Cardiac muscle cell (in vitro differentiated cells and primary cell): ENCODE measurements at places on chromosomes 2 and 18.

DNA sequence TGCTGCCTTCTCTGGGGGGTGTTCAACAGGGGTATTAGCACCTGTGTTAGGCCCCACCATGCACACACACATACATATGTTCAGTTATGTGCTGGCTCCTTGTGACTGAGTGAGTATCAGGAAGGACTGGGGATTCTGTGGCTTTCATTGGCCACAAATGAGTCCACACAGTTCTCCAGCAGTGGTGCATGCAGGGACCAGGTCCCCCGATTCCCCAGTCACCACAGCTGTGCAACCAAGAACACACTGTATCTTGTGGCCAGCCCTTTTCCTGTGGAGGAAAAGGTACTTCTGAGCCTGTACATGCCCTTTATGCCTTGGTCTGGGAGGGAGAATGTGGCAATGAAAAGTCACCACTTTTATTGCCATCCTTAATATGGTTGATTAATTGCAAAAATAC lies 74.9 kb upstream of the KLF7 start:
- H3K27me3 ChIP-seq = no peaks in the 10 kb centered on the region
- peaks cover 4% of the 10 kb centered on the region for H3K4me1 ChIP-seq
- H3K4me3 ChIP-seq = no peak overlapping the region
- H3K27ac ChIP-seq = no peak overlapping the region

GRCh38 chr2:202269585-202269984 lies 4.0 kb downstream of the NOP58 start:
- no peaks in the 10 kb centered on the region for H3K27me3 ChIP-seq
- H3K4me1 ChIP-seq = peaks cover 5% of the 10 kb centered on the region
- peaks cover 3% of the 10 kb centered on the region for H3K36me3 ChIP-seq
- H3K27ac ChIP-seq = peak overlapping the region; percentile 20
- no peak overlapping the region for H3K4me3 ChIP-seq

- DNase-seq = no peak
- H3K4me3 ChIP-seq = no peak overlapping the region
- H3K27ac ChIP-seq = no peak overlapping the region
- no peaks in the 10 kb centered on the region for H3K36me3 ChIP-seq
- H3K4me1 ChIP-seq = no peaks in the 10 kb centered on the region
- no peaks in the 10 kb centered on the region for H3K27me3 ChIP-seq
These were observed 631.8 kb upstream of the RAB6C start for GRCh38 chr2:129347486-129348217.

- H3K27ac ChIP-seq = no peak overlapping the region
- peaks cover 12% of the 10 kb centered on the region for H3K4me1 ChIP-seq
- no peaks in the 10 kb centered on the region for H3K36me3 ChIP-seq
- DNase-seq = no peak
- H3K4me3 ChIP-seq = no peak overlapping the region
- H3K27me3 ChIP-seq = no peaks in the 10 kb centered on the region
These were observed 156.5 kb downstream of the COL6A3 start for GRCh38 chr2:237257471-237257951.

DNA sequence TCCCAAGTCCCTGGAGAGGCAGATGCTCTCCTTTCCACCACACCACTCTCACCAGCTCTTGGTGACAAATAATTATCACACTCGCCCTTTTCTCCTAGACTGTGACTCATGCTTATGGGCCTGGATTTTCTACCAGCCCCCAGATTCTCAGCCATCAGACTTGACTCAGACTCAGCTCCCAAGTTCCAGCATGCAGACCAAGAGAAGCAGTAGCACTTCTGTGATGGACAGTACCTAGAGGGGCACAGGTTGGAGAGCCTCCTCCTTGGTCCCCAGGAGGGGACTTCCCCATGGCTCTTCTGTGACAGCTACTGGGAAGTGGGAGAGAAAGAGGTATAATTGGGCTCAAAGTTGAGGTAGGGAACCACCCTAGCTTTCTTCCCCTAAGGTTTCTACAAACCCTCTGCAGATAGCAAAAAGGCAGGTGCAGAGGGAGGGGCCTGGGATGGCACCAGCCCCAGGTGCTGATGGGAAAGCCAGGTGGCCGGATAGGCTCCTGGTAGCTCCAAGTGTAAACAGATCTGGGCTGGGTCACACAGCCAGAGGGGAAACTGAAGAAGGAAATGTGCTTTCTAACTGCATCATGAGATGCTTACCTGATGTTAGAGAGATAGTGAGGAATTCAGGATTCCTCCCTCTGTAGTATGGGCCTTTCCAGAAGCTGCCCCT lies 4.1 kb downstream of the TCF23 start:
- no peak overlapping the region for H3K4me3 ChIP-seq
- H3K4me1 ChIP-seq = peaks cover 9% of the 10 kb centered on the region
- DNase-seq = no peak
- no peak overlapping the region for H3K27ac ChIP-seq
- no peaks in the 10 kb centered on the region for H3K36me3 ChIP-seq

DNA sequence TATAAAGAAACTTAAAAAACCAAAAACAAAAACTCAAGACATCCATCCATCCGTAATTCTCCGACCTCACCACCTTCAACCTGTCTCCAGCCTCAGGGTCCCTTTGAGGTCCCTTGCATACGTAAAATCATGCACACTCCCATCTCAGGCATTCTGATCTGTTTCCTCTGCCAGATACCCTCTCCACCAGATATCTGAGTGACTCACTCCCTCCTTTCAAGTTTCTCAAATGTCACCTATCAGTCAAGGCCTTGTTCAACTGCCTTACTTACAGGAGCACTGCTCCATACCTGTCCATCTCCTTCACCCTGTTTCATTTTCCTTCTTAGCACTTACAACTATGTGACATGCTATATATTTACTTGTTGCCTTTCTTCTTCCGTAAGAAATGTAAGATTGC lies 369.3 kb downstream of the NBAS start:
- no peak for DNase-seq
- H3K4me1 ChIP-seq = peaks cover 5% of the 10 kb centered on the region
- H3K27ac ChIP-seq = no peak overlapping the region
- no peaks in the 10 kb centered on the region for H3K36me3 ChIP-seq

GRCh38 chr2:26605195-26605998 lies 35.8 kb downstream of the CIB4 start:
- H3K27me3 ChIP-seq = no peaks in the 10 kb centered on the region
- H3K4me3 ChIP-seq = no peak overlapping the region
- H3K36me3 ChIP-seq = no peaks in the 10 kb centered on the region
- DNase-seq = peak; percentile 64

- H3K27ac ChIP-seq = no peak overlapping the region
- H3K4me3 ChIP-seq = no peak overlapping the region
- no peaks in the 10 kb centered on the region for H3K27me3 ChIP-seq
- no peak for DNase-seq
- H3K4me1 ChIP-seq = peaks cover 3% of the 10 kb centered on the region
These were observed 4.1 kb upstream of the RMP24 start for GRCh38 chr18:35968278-35968880.

- peak overlapping the region; percentile 60 for H3K4me3 ChIP-seq
- peak overlapping the region; percentile 52 for H3K27ac ChIP-seq
These were observed 4.4 kb upstream of the ZEB2 start for GRCh38 chr2:144524118-144525009.

- peaks cover 11% of the 10 kb centered on the region for H3K27me3 ChIP-seq
- no peaks in the 10 kb centered on the region for H3K4me1 ChIP-seq
- H3K4me3 ChIP-seq = no peak overlapping the region
- H3K27ac ChIP-seq = no peak overlapping the region
- H3K36me3 ChIP-seq = no peaks in the 10 kb centered on the region
These were observed 156.0 kb downstream of the TFCP2L1 start for GRCh38 chr2:121128741-121129659.

DNA sequence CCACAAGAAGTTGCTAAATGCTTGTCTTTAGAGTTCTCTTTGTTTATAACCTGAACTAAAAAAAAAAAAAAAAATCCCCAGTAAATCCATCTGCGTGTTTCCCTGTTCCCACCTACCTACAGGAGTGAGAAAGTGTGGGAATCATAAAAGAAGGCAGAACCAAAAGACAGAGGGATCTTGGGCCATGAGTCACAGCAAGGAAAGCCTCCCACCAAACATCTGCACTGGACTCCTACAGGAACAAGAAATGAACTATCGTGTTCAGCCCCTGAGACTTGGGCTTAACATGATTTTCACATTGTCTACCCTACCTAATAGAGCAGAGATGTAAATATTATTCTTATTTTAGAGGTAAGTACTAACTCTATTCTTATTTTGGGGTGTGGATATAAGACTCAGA lies 1761.2 kb upstream of the CELF4 start:
- H3K4me3 ChIP-seq = no peak overlapping the region
- no peaks in the 10 kb centered on the region for H3K27me3 ChIP-seq
- H3K27ac ChIP-seq = no peak overlapping the region
- no peaks in the 10 kb centered on the region for H3K4me1 ChIP-seq

DNA sequence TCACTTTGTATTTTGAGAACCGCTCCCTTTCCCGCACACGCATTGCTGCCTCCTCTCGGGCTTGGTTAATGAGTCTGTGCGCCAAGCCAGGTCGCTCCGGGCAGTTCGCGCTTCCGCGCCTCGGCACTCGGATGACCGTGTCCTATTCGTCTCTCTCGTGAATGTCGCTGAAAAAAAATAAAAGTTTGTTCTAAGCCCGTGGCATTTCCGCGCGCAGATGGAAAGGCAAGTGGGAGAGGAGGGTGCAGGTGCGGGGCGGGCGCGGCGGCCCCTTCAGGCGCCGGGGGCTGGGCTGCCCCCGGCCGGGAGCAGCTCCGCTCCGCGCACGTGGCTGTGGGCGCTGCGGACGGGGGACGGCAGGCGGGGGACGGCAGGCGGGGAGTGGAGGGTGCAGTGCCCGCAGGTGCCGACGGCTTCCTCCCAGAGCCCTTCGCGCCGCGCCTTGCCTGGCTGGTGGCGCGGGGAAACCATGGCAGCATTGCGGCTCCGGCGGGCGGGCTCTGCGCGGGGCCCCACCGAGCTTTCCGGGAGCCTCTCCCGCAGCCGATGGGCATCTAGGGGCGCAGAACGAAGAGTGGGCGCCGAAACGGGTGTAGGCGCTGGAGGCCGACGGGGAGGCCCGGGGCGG lies 159.6 kb upstream of the SIX2 start:
- DNase-seq = peak; percentile 47
- H3K27me3 ChIP-seq = peaks cover 99% of the 10 kb centered on the region
- peaks cover 4% of the 10 kb centered on the region for H3K4me1 ChIP-seq
- peak overlapping the region; percentile 41 for H3K4me3 ChIP-seq

- no peaks in the 10 kb centered on the region for H3K27me3 ChIP-seq
- no peaks in the 10 kb centered on the region for H3K36me3 ChIP-seq
- no peak overlapping the region for H3K4me3 ChIP-seq
- DNase-seq = peak; percentile 73
- no peaks in the 10 kb centered on the region for H3K4me1 ChIP-seq
These were observed 78.0 kb downstream of the TMEM182 start for GRCh38 chr2:102839668-102840388.

DNA sequence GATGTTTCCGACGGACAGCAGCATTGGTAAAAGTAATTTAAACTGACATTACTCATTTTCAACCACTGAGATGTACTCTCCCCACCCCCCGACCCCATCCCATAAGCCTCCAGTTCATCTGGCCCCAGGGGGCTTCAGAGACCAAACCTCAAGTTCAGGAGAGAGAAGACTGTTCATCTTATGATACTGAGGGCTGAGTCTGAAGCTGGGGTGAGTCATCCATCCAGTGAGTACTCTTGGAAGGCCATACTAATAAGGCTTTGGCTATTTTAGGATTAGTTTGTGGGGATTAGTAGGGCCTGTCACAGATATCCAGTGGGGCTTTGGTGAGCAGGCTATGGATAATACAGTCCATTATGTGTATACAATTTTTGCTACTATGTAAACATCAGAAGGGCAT lies 125.3 kb upstream of the APCDD1 start:
- H3K4me3 ChIP-seq = no peak overlapping the region
- H3K27me3 ChIP-seq = no peaks in the 10 kb centered on the region
- DNase-seq = no peak
- H3K36me3 ChIP-seq = no peaks in the 10 kb centered on the region

GRCh38 chr2:138323382-138324067 lies 178.0 kb upstream of the SPOPL start:
- no peak overlapping the region for H3K4me3 ChIP-seq
- peaks cover 7% of the 10 kb centered on the region for H3K4me1 ChIP-seq
- H3K27ac ChIP-seq = no peak overlapping the region
- H3K27me3 ChIP-seq = no peaks in the 10 kb centered on the region

DNA sequence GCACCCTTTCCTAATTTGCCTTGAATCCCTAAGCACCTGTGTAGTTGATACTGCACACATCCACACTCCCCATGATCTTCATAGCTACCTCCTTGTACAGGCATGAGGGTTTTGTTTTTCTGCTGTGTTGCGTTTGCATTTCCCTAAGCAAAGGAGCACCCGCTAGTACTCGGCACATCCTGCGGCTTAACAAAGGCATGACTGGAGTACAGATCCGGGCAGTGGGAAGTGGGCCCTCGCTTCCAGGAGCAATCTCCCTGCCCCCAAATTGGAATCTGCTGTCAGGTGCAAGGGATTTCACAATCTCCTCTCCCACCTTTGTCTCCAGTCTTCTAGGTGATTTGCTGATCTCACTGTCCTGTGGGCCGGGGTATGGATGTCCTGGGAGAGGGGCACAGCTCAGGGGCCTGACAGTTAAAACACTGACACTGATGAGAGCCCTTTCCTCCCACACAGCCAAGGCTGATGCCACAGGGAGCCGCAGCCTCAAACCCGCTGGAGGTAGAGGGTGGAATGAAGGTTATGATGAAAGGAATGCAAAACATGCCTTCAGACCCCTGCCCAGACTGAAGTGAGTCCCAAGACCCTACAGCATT lies 98.7 kb upstream of the THOC1 start:
- DNase-seq = no peak
- no peaks in the 10 kb centered on the region for H3K36me3 ChIP-seq
- no peaks in the 10 kb centered on the region for H3K27me3 ChIP-seq
- H3K27ac ChIP-seq = peak overlapping the region; percentile 69
- H3K4me1 ChIP-seq = peaks cover 58% of the 10 kb centered on the region

DNA sequence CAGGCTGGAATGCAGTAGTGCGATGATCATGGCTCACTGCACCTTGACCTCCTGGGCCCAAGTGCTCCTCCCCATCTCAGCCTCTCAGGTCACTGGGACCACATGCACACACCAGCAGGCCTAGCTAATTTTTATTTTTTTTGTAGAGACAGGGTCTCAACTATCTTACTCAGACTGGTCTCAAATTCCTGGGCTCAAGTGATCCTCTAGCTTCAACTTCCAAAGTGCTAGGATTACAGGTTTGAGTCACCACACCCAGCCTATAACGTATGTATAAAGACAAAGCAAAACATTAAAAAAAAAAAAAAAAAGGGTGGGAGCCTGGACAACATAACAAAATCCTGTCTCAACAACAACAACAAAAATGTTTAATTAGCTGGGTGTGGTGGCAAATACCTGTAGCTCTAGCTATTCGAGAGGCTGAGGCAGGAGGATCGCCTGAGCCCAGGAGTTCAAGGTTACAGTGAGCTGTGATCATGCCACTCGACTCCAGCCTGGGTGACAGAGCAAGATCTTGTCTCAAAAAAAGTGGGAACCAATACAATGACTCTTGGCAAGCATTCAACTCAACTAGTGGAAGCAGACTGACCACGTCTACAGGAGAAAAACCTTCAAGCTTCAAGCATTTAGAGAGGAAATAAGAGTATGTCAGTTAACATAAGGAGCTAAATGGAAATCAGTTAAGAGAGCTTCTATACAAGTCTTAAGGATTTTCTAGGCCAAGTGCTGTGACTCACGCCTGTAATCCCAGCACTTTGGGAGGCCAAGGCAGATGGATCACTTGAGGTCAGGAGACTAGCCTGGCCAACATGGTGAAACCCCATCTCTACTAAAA lies 2.6 kb downstream of the GTF3C2 start:
- DNase-seq = peak; percentile 32
- no peaks in the 10 kb centered on the region for H3K4me1 ChIP-seq
- no peaks in the 10 kb centered on the region for H3K36me3 ChIP-seq
- no peak overlapping the region for H3K4me3 ChIP-seq

GRCh38 chr2:212628586-212628985 lies 90.0 kb upstream of the ERBB4 start:
- H3K27me3 ChIP-seq = no peaks in the 10 kb centered on the region
- no peak for DNase-seq
- H3K36me3 ChIP-seq = no peaks in the 10 kb centered on the region
